ENCODE measurements at places on chromosomes 4 and X.

DNA sequence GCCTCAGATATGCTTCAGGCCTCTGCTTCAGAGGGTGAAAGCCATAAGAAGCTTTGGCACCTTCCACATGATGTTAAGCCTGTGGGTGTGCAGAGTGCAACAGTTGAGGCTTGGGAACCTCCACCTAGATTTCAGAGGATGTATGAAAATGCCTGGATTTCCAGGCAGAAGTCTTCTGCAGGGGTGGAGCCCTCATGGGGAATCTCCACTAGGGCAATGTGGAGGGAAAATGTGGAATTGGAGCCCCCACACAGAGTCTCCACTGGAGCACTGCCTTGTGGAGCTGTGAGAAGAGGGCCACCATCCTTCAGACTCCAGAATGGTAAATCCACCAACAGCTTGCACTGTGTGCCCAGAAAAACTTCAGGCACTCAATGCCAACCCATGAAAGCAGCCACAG lies 35.2 kb downstream of the TLR10 start:
- DNase-seq = no peak

DNA sequence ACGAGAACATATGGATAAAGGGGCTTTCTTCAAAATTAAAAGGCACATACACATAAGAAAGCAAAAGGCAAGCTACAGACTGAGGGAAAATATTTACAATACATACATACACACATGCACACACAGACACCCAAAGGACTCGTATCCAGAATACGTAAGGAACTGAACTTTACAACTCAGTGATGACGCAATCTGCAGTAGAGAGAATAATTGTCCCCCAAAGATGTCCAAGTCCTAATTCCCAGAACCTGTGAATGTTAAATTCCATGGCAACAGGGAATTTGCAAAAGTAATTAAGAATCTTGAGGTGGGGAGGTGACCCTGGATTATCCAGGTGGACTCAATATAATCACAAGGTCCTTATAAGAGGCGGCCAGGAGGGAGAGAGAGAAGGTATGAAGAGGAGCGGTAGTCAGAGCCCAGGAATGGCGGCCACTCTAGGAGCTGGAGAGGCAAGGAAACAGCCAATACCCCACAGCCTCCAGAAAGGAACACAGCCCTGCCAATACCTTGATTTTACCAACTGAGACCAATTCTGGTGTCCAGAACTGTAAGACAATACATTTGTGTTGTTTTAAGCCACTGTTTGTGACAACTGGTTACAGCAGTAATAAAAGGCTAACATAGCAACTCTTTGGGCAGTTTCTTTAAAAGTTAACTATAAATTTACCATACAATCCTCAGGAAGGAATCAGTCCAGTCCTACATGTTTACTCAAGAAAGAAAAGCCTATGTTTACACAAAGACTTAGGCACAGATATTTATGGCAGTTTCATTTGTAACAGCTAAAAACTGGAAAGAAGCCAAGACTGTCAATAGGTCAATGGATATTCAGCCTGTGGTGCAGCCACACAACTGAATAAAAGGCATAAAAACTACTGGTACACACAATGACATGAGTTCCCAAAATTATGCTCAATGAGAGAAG lies 27.3 kb upstream of the STS start:
- DNase-seq = no peak

DNA sequence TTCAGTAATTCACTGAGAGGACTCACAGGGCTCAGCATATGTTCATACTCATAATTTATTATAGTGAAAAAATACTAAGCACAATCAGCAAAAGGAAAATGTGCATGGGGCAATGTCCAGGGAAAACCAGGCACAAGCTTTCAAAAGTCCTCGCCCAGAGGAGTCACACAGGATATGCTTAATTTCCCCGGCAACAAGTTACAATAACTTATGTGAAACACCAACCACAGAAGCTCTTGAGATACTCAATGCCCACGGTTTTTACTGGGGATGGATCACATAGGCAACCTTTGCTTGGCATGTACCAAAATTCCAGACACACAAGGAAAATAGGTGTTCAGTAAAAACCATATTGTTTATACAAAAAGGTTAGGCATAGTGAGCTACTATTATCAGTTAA lies 38.5 kb upstream of the STPG2 start:
- no peak for DNase-seq

GRCh38 chr4:120960656-120961267 lies 38.2 kb upstream of the PRDM5 start:
- DNase-seq = no peak

DNA sequence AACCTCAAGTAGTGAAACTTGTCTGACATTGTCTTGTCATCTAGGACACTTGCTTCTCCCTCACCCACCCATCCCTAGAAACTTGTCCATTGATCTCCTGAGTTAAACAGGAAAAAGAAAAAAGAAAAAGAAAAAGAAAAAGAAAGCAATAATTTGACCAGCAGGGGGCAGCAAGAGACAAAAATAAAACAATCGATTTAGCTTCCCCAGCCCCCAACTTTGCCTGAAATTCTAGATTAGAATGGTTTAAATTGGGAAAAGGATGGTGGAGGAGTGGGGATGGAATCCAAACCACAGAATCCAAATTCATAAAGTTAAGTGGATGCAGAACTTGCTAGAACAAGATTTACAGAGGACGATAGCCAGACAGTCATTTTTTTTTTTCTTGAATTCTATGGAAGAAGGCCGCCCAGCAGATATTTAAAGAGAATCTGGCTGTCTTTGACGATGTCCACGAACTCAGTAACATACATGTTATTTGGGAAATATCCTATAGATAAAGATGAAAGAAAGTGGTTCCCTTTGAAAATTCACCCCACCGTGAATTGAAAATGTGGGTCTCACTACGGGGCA lies 282.9 kb downstream of the USP46 start:
- DNase-seq = no peak

- DNase-seq = no peak
These were observed 31.6 kb upstream of the DDX3X start for GRCh38 chrX:41302370-41302769.

- DNase-seq = no peak
These were observed 8.7 kb downstream of the WDFY3 start for GRCh38 chr4:84957514-84958420.

GRCh38 chrX:114519524-114519923 lies 64.4 kb upstream of the HTR2C start:
- no peak for DNase-seq

- no peak for DNase-seq
These were observed 821 bp downstream of the CXCL8 start for GRCh38 chr4:73741031-73741749.

DNA sequence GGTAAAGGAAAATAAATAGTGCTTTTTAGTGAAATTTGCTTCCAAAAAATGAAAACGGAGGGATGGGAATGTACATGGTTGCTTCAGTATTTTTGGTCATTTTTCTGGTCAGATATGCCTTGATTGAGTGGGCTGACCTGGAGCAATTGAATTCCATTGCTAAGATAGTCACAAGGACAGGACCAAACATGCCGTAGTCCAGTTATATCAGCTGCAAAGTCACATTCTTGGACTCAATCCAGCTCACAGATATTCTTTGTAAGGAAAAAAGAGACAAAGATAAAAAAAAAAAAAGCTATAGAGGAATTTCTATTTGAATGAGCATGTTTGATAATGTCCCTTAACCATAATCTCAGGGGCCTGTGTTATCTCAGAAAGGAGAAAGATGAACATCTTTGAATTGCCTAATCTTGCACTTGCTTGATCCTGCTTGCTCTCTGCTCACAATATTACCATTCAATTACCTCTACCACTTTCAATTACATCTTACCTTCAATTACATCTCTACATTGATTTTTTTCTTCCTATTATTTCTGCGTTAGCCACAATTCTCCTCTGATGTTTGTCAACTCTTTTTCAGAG lies 75.4 kb upstream of the PACRGL start:
- no peak for DNase-seq

GRCh38 chr4:106773076-106773905 lies 262.8 kb downstream of the DKK2 start:
- DNase-seq = no peak

DNA sequence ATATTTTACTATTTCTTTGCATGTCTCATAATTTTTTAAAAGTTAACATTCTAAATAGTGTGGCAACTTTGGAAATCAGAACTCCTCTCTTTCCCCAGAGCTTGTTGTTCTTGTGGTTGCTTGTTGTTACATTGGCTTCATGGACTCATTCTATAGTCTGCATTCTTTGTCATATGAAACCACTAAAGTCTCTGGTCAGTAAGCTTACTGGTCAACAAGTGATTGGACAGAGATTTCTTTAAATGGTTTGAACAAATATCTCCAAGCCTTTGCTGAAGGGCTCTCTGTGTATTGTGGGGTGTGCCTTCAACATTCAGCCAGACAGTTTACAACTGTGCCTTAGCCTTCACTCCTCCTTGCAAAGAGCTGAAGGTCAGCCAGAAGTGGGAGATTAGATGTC lies 147.2 kb downstream of the OPHN1 start:
- no peak for DNase-seq

DNA sequence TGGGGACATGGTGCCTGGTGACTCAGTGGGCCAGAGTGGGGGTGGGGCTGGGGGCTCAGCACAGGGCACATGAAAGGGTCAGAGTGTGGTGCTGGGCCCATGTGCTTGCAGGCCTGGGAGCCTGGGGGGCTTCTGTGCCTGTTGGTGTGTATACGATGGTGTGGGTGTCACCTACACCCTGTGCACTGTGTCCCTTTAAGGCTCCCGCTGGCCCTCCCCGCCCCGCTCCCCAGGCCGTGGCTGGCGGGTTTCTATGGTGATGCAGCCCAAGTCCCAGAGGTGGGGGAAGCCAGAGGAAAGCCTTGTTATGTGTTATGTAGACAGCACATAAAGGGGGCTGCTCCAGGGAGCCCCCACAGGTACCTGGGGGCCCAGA lies 5.5 kb downstream of the L1CAM start:
- no peak for DNase-seq

DNA sequence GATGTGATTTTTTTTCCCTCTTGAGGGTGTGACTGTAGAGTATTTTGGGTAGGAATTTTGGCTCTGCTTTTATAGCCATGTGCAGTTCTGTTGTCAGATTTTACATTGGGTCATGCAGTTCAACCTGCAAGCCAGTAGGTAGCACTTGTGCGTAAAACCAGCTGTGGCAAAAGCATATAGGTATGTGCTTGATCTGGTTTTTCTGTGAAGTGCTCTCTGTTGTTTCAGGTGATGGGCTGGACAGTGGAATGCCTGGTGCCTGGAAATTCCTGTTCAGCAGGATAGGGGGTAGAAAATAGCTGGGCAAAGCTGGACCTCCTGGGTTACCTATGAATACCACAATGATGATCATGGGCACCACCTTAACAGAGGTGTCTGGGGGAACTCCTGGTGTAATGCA lies 584.2 kb upstream of the PCDH10 start:
- DNase-seq = no peak

- DNase-seq = no peak
These were observed 112.9 kb upstream of the PJA1 start for GRCh38 chrX:69278031-69278687.

- no peak for DNase-seq
These were observed 105.2 kb upstream of the NOCT start for GRCh38 chr4:138910195-138910913.

DNA sequence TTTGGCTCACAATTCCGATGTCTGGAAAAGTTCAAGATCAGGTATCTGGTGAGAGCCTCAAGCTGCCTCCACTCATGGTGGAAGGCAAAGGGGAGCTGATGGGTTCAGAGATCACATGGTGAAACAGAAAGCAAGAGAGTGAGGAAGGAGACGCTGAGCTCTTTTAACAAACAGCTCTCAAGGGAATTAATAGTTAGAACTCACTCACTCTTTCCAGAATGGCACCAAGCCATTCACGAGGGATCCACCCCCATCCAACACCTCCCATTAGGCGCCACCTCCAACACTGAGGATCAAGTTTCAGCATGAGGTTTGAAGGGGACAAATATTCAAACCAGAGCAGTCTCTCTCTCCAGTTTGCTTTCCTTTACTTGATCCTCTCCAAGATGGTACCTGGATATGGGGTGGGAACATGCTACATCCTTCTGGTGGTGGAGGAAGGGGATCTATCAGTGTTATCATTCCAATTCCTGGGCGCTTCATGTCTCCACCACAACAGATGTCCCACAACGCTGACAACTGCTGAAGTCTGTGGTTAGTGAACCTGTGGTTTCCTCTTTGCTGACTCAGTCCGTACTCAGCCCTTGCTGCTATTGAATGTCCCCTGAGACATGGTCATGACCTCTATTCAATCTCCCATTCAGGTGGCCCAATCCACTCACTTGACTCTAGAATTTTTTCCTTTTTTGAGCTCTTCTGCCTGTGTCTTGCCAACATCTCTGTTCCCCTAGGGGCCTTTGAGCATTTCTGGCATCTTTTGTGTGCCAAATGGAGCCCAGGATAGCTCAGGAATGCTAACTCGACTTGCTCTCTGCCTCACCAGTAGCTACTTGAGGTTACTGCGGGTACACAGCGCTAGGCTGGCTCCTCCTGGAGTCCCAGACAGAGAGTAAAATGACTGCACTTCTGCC lies 395.2 kb downstream of the MID1IP1 start:
- no peak for DNase-seq

- DNase-seq = no peak
These were observed 68.8 kb downstream of the HOPX start for GRCh38 chr4:56612282-56612681.

DNA sequence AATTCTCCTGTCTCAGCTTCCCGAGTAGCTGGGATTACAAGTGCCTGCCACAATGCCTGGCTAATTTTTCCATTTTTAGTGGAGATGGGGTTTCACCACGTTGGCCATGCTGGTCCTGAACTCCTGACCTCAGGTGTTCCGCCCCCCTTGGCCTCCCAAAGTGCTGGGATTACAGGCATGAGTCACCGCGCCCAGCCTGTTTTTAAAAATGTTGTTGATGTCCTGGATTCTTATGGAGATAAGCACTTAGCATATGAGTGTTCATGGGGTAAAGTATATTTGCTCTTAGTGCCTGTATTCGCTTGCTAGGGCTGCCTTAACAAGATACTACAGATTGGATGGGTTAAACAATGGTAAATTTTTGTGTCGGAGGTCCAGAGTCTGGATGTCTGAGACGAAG lies 91.7 kb downstream of the CEP44 start:
- no peak for DNase-seq

DNA sequence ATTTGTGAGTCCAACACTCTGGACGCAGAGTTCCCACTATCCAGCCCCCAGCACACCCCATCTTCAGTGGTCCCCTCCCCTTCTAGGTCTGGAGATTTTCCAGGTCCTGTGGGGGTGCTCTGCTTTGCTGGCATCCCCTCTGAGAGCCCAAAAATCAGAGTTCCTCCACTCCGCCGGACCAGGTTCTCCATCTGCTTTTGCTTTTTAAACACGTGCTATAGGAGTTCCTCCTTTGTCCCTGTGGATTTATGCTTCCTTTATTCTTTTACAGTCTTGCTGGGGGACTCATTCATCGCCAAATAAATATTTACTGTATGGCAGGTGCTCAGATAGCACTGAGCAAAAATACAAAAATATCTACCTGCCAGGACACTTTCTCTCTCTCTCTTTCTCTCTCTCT lies 324.7 kb downstream of the STK32B start:
- no peak for DNase-seq
